Vagina (tissue), 2 donors: ENCODE measurements at places on chromosomes 5 and 9. TPM values are rescaled to one million over a fixed set of nuclear protein-coding genes. Genes with fewer than 3 reads are reported as not detected.

- DNase-seq: no peak
These were observed 89.7 kb upstream of the SLC44A1 start for GRCh38 chr9:105154723-105155191.

DNA sequence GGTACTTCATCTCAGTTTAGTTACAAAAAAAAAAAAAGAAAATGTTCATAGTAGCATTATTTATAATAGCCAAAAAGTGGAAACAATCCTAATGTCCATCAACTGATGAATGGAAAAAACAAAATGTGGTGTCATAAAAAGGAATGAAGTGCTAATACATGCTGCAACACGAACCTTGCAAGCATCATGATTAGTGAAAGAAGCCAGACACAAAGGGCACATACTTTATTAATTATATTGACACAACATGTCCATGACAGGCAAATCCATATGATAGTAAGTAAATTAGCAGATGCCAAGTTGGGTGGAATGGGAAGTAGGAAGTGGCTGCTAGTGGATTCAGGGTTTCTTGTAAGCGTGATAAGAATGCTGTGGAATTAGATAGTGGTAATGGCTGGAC, 54.2 kb downstream of the PCDHGC5 start:
- DNase-seq: no peak

DNA sequence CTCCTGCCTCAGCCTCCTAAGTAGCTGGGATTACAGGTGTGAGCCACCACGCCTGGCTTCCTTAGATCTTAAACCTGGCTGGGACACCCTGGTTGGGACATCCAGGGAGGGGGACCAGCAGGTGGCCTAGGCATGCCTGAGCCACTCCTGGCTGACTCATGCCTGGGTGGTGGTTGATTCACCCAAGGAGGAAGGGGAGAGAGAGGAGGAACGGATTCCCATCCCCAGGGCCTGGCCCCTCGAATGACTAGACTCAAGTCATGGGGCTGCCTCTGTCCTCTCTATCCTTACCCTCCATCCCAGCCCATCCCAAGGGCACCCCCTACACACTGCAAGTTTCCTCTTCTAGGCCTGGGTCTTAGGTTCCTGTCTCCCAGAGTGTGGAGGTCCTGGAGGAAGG, 12.7 kb downstream of the EEIG1 start:
- no peak for DNase-seq

Gene C5orf52
- not detected for total RNA-seq

Gene SPINK9
- not detected for total RNA-seq

Gene RASGRF2
- 8.8 TPM for total RNA-seq

Gene PAPPA
- total RNA-seq: 4.4 TPM

Gene ADAMTSL2
- total RNA-seq: 2.0 TPM

Gene ASPN
- total RNA-seq: 2.9 TPM
